ENCODE measurements at places on chromosomes 5 and 9. TPM values are rescaled to one million over a fixed set of nuclear protein-coding genes. Genes with fewer than 3 reads are reported as not detected.

DNA sequence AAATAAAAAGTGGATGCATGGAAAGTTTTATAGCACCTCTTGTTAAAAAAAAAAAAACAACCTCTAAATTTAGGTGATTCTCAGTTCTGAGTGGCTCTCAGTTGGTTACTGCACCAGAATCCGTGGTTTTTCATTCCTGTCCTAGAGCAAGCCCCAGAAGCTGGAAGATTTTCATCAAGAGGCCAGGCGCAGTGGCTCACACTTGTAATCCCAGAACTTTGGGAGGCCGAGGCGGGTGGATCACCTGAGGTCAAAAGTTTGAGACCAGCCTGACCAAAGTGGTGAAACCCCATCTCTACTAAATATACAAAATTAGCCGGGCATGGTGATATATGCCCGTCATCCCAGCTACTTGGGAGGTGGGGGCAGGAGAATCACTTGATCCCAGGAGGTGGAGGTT is 27.2 kb upstream of the SLC9A3 start:
- no peak for DNase-seq

- no peak for DNase-seq
Measured at GRCh38 chr5:88391991-88392390, 123.3 kb upstream of the TMEM161B start.

GRCh38 chr5:65479527-65479926 is 2.2 kb downstream of the ADAMTS6 start:
- no peak for DNase-seq

Gene SMIM33
- not detected for polyA plus RNA-seq

Gene PCDHB10
- polyA plus RNA-seq: 10.5 TPM
